ENCODE measurements at places on chromosomes 6 and 20.

DNA sequence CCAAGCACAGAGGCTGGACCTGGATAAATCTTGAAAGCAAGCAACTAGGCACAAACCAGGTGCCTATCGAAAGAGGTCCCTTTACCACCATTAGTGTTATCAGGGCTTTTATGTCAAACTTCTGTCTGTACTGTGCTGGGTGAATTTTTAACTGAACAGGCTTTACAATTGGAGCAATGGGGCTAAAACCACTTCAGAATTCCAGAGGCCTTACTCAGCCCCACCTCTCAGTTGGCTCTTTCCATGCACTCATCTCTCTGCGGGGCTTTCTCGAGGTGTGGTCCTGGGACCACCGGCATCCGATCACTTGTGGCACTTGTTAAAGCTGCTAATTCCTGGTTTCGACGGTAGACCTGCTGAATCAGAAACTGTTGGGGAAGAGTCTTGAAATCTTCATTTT lies 232.5 kb downstream of the SOX4 start:
- peak; percentile 30 for DNase-seq

- no peak for DNase-seq
These were observed 7.1 kb downstream of the PLEKHG1 start for GRCh38 chr6:150606647-150607328.

- DNase-seq = no peak
These were observed 351.7 kb upstream of the RSPO3 start for GRCh38 chr6:126766820-126767219.

DNA sequence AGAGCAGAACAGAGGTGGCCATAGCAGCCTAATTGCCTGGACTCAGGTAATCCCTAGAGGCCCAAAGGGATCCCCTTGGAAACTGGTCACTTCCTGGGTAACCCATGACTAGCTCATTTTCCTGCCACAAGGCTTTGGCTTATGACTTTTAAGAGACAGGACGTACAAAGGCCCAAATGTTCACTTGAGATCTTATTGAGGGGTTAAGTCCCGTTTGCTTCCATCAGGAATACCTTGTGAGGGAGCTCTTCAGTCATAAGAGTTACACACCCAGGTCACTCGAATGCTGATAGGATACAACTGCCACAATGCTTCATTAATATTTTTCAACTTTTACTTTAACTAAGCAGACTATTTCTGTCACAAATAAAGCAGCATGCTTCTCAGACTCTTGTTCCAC lies 51.7 kb downstream of the TMEM170B start:
- no peak for DNase-seq

DNA sequence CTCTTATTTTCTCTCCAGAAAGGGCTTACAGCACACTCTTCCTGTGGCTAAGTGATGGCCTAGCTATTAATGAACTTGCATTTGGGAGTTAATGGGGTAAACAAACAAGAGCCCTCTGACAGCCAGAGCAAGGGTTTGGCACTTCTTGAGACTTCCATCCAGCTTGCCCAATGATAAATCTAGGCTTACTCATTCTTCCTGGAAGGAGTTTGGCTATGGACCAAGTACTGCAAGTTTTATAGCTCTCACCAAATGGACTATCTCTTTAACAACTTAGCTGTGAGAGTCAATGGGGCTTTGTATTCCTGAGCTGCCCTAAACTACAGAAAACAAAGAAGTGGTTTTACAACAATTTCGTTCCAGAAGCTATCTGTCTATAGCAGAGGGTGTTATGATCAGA lies 16.7 kb upstream of the PI3 start:
- no peak for DNase-seq

DNA sequence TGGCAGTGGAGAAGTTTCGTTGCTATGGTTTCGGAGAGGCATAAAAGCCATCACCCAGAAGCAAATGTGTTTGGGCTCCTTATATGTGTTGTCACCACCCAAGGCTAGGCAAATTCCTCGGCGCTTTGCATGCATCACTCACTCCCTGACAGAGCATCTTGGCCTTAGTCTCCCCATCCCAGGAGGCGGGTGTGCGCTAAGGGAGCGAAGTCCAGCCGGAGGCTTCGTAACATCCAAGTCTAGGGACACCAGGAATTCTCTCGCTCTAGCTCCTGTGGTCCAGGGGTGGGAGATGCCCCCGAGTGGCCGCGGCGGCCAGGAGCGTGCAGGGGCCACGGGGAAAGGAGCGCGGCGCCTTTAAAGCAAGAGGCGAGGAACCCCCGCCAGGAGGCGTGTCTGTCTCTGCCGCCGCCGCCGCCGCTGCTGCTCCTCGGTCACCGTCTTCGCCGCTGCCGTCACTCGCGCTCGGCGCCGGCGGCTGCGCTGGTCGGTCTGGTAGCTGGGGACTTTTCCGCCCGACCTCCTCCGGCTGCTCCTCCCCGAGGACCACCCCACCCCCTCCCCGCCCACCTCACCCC lies at the start of gene GRIK2:
Gene GRIK2, plus strand, starts transcription at position 458 of the 578 bp plus-strand sequence.
- no peak for DNase-seq

- DNase-seq = peak; percentile 96
These were observed at the start of gene SPAG4 for GRCh38 chr20:35615667-35616464. Gene SPAG4 (plus strand): TSS chr20:35615829. CDS start chr20:35616004, 175 bp downstream.

DNA sequence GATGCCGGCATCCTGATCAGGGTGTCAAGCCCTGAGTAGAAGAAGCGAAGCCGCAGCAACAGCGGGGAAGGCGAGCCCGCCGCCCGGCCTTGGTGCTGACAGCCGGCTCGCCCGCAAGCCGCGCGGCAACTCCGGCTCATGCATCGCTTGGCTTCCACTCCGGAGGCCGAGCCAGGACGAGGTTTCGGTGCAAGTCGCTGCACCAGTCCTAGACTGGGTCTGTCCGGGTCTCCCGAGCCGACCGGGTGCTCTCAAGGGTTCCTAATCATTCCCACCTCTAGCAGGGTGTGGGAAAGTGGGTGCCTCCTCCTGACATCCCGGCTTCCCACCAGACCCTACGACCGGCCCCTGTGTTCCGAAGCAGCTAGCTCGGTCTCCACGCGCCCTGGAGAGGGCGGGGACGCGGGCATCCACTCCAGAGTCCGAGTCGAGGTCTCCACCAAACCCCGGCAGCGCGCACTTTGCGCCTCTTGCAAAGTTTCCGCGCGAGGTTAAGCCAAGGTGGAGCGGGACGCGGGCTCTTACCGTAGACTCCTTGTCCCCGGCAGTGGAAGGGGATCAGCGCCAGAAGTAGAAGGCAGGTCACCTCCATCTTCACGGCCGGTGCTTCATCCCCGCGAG lies 1.4 kb downstream of the MDGA1 start:
- DNase-seq = no peak

DNA sequence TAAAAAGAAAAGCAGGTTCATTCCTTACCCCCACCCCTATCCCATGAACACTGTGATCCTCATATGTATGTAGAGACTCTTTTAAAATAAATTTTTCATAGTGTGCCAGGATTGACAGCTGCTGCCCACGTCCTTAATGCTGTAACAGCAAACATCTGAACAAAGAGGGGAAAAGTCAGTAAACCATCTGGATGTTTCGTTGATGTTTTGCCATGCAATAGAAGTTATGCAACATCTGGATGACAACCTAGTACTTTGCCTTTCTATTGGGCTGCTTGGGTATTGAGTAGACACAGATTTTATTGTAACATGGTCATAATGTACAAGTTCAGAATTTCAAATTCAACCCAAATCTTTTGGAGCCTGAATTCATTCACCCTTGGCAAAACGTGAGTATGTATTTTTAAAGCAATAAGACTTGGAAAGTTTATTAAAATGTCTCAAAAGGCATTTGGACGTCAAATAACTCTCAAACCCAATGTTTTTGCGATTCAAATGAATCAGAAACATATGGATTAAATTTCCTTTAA lies 500.3 kb downstream of the DHX35 start:
- no peak for DNase-seq

DNA sequence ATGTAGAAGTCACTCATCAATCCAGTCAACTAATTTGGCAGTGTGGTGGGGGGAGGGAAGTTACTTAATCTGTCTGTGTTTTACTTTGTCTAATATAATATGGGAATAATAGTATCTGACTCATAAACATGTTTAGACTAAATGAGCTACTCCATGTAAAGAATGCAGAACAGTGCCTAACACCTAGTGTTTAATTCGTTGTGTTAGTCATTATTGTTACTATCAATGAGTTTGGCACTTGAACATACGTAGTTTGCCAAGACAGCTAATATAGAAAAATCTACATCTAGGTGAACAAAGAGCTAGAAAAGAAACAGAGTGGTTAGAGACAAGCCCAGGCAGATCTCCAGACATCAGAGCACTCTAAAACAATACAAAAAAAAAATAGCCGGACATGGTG lies 49.1 kb downstream of the IRAK1BP1 start:
- no peak for DNase-seq

DNA sequence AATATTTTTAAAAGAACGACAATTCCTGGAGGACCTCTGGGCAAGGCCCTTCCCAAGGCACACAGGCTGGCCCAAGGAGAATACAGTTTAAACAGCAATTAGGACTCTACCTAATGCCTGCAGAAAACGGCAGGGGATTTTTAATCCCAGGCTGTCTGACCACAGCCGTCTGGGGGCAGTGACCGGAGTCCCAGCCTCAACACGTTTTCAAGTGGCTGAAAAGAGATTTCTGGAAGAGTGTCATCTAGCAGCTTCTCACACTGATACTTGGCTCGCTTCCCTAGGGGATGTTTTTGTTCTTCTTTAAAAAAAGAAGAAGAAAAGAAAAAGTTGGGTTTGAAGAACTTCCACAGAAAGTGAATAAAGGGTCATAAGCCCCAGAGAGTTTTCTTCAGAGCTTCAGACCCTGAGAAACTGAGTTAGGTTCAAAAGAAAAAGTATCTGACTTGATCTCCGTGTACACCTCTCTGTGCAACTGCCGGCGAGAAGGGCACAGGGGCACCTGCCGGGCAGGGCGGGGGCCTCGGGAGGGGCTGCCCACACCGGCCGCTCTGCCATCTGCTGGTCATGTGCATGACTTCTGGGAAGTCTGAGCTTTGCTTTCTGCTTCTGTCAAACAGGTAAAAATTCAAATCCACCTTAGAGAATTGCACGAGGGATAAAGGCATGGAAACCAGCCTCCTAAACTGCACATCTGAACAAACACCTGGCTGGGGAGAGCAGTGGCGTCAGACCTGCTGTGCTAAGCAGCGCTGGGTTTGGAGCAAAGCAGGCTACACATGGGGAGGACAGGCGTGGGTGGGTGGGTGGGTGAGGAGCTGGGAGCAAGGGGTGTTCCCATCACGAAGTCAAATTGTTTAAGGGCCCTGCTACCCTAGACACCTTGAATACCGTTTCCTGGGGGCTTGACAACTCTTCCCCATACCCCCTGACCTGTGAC lies 33.0 kb downstream of the RRBP1 start:
- no peak for DNase-seq

DNA sequence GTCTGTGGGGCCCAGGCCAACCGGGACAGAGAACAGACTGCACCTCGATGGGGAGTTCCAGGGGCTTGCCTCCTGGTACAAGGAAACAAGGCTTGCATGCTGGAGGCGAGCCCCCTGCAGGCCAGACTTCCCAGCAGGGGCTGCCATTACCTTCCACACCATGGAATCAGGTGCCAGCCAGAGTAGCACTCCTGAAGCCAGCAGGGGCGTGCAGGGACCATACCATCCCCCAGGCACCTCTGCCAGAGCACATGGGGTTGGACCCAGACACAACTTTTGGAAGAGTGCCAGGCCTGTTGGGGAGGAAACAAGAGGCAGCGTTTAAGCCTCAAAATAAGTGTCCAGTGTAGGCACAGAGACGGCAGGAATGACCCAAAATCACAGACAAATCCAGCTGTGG lies 6.5 kb downstream of the DDO start:
- DNase-seq = no peak

DNA sequence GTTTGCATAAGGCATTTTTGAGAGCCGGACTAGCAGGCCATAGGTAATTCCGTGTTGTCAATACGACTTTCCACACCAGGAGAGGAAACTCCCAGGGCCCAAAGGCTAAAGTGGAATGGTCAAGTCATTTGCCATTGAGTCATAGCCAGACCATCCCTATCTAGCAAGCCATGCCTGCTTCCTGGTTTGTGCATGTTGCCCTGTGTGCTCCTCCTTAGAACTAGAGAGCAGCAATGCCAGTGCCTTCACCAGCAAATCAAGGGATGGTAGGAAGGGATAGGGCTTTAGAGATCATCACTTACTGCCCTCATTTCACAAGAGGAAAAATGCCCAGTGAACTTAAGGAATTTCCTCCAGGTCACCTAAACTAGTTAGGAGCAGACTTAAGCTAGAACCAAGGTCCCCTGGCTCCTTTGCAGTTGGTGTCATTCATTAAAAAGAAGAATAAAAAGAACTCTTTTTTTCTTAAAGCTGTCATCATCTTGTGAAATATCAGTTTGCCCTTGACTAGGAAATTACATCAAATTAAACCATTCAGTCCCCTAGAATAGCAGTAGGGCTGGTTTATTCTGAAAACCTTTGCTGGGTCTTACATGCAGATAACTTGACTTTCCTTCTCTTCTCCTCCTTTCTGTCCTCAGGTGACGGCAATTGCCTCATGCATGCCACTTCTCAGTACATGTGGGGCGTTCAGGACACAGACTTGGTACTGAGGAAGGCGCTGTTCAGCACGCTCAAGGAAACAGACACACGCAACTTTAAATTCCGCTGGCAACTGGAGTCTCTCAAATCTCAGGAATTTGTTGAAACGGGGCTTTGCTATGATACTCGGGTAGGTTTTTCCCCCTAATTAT lies 7.4 kb downstream of the TNFAIP3 start:
- DNase-seq = no peak

DNA sequence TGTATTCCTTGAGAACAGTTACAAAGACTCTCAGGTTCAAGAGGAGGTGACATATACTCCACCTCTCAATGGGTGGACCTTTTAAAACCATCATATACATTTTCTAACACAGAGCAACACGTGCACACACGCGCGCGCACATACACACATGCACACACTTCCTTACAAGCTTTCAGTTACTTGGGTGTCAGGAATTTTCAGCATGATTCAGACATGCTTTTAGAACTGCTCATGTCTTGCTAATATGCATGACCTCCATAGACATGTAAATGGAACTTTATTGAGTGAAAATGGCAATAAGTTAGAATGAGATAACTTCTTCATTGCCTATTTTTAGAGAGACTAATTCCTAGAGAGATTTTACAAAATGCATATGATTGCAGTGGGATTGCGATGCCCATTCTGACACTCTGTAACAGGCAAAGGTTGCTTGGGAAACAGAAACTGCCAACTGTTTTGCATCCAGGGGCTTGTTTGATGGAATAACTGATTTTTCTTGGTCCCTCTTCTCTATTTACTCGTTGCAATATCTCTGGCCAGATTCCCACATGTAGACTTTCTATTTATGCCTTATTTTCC lies 531.4 kb upstream of the RNF217 start:
- no peak for DNase-seq

DNA sequence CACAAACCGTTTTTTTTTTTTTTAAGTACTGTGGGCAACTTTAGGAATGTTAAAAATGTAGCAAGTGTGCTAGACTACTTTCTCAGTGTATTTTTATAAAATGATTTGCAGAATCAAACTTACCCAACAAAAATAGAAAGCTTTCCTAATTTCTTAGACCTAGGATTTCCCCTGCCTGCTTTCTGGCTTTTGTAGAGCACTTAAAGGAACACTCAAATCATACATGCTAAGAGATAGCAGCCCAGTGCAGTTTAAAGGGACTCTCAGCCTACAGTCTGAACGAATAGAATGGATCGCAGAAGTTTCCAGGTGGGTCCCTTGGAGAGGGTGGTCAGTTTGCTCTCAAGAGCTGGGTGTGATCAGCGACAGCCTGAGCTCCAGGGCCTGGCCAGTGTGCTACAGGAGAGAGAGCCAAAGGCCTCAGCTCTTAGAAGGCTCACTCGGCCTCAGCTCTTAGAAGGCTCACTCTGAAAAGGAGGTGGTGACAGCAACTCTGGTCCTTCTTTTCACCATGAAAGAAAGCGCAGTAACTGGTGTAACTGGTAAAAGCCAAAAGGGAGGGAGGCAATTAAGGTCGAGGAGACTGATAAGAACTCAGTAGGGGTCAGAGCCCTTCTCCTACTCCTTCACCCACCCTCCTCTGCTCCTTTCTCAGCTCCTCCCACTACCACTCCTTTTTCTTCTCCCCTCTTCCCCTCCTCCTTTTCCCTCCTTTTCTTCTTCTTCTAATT lies 142.4 kb downstream of the ZFP64 start:
- DNase-seq = peak; percentile 47

Measured in iPS DF 19.7 (cell line).